Iris pigment epithelial cell (primary cell): ENCODE measurements at places on chromosomes 1 and 21.

DNA sequence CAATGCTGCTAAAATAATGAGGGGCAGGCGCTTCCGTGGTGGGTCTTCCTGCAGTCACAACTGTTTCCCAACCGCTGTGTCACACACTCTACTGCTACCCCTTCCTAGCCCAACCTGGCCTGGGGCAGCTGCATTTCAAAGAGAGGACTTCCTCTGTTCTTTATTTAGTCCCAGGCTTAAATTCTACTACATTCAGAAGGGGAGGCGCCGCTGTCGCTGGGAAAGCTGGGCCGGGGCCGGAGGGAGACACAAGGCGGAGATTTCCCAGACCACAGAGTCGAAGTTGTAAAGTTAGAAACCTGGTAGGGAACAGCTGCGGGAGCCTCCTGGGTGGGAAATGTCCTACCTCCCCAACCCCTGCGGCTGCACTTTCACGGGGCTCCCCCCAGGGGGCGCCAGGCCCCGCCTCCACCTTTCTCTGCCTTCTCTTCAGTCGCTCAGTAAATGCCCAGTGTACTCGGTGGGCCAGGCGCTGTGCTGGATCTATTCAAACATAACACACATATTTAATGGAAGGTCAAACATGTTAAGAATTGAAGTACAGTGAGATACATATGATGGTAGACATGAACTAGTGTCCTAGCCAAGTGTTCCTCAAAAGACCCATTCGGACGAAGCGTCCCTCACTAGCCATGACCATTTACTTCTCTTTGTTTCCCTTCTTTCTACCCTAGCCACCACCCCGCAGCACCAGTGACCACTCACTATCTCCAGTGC is 23.1 kb downstream of the DYRK3 start:
- no peak for DNase-seq

DNA sequence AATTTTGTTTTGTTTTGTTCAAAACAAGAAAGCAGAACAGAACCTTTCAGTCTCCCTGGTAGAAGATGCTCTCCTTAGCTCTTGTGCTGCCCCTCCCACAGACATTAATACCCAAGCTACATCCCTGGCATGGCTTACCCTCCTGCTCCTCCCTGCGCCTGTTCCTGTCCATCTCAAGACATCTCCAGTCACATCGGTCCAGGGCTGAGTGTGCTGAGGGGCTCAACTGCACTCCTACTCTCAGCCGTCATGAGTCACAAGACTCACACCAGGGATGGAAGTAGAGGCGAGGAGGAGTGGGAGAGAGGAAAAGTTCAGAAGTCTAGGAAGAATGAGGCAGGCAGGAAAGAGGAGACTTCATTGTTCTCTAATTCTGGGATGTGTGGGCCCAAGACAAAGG is 9.2 kb upstream of the TACSTD2 start:
- peak; percentile 27 for DNase-seq

DNA sequence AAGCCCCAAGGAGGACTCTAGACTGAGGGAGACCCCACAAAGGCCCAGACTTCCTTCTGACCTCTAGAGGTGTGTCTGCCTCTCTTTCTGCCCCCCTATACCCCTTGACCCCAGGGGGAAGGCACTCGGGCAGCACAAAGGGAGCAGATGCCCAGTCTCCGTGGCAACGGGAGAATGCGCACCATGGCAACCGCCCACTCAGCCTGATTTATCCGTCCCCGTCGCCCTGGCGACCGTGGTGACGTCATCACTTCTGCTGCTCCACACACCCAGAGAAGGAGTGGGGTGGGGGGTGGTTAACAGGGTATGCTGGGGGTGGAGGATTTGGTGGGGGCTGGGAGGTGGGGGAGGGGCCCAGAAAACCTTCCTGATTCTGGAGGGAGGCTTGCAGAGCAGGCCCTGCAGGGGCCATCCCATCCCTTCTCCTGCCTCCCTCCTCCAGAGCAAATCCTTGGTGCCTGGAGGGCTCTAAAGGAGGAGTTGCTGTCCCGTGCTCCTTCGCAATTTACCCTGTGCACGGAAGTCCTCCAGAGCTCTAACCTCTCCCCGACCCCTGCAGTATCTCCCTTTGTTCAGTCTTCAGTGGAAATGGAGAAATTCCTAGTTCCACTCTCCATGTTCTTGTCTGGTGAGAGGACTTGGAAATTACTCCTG is 6.3 kb downstream of the CELF3 start:
- peak; percentile 52 for DNase-seq

- peak; percentile 11 for DNase-seq
Observed at GRCh38 chr1:207910591-207911354, at the start of gene CD34. CD34 (minus strand) TSS chr1:207911125; CDS start chr1:207911080, 45 bp downstream.

GRCh38 chr21:37356706-37357105 is 9.9 kb upstream of the DYRK1A start:
- DNase-seq: no peak

DNA sequence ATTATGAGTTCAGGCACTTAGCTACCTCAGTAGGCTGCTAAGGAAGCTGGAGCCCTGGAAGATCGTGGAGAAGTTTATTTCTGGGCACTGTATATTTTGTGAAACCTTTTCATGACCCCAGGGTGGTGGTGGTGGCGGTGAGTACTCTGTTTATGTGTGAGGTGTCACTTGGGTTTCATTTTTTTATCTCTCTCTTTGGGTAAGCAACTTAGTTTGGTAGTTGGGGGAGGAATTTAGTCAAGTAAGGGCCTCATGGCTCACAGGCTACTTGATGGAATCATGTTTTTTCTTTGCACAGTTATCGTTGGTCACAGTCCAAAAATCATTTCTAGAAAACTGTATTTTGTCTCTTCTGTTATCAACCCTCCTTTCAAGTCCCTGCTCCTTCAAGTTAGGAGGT is 33.9 kb downstream of the C1orf141 start:
- DNase-seq: no peak

- DNase-seq: no peak
Observed at GRCh38 chr1:4599521-4599920, 54.9 kb upstream of the AJAP1 start.

DNA sequence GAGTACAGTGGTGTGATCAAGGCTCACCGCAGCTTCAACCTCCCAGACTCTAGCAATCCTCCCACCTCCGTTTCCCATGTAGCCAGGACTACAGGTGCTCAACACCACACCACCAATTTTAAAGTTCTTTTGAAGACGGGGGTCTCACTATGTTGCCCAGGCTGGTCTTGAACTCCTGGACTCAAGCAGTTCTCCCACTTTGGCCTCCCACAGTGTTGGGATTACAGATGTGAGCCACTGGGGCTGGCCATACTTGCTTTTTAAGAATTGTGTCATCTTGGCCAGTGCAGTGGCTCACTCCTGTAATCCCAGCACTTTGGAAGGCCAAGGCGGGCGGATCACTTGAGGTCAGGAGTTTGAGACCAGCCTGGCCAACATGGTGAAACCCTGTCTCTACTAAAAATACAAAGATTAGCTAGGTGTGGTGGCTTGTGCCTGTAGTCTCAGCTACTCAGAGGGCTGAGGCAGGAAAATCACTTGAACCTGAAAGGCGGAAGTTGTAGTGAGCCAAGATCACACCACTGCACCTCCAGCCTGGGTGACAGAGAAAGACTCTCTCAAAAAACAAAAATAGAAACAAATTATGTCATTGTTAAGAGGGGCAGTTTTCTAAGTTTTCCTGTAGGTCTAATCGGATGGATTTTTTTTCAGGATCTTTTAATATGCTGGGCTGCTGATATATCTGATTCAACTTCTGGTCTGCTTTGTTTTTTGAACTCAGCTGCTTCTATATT is 18.7 kb downstream of the AK4 start:
- no peak for DNase-seq

GRCh38 chr1:33277488-33278084 is 21.3 kb downstream of the ZNF362 start:
- DNase-seq: no peak

DNA sequence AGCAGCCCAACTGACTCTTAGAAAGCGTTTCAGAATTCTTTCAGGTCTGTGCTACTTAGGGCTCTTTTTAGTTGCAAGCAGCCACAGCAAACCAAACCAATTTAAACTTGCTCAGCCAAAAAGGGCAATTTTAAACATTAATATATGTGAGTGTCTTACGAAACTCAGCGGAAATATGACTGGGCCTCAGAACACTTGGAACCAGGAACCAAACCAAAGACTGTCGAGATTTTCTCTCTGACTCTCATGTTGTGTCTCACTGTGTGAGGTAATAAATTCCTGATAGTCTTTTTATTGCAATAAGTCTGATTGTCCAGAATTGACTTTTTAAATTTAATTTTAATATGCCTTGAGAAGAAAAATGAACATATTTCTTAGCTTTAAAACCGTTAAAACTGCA is 122.3 kb downstream of the SYF2 start:
- DNase-seq: no peak

- peak; percentile 60 for DNase-seq
Observed at GRCh38 chr1:234065794-234066447, 161.4 kb downstream of the SLC35F3 start.

DNA sequence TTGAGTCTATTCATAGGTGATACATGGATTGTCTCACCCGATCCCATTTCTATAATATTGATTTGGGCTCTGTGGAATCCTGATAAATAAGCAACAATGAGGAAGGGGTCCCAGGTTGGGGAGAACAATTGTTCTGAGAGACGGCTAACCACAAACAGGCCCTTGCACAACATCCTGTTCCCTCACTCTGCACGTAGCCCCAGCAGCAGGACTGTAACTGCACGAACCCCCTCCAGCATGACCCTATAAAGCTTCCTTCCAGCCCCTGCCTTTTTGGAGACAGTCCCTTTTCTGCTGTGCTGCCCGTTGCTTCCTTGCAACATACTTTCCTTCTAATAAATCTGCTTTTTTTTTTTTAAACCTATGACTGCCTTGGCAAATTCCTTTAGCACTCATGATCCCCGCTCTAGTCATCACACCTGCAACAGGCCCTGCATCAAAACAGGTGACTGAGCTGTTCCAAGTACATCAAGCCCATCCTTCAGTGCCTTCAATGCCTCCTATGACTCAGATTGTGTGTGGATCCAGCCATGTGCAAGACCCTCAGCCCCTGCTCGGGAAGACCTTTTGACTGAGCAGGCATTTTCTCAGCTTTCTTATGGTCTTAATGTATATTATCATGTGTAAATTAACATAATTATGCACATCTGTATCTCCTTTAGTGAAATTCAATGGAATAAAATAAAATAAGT is 63.7 kb upstream of the B3GALNT2 start:
- peak; percentile 11 for DNase-seq

DNA sequence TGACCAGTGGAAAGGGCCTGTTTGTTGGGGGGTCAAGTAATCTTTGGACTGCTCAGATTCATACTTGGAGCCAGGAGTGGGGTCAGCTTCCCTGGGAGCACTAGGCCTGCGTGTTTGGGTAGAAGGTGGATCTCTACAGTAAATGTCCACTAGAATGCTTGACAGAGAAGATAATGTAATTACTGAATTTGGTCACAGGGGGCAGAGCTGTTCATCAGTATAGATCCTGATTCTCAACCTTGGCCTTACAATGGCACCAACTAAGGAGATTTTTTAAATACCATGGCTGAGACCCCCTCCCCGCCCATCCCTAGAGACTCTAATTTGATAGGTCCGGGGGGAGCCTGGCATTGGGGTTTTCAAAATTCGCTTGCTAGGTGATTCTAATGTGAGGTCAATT is 217.5 kb upstream of the PLXNA2 start:
- DNase-seq: no peak

DNA sequence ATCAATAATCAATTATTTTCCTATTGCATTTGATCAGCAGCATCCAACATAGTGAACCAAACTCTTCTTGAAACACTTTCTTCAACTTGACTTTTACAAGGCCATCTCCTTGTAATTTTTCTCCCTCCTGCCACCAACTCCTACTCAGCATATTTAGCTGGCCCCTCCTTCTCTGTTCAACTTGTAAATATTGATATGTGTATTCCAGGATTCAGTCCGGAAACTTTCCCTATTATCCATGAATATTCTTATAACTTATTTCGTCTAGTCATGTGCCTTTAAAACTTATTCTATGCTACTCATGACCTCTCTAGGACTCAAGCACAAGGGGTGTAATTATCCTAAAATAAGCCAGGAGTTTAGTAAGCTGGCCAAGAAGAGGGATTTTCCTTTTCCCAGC is 52.9 kb downstream of the ZNF697 start:
- no peak for DNase-seq

DNA sequence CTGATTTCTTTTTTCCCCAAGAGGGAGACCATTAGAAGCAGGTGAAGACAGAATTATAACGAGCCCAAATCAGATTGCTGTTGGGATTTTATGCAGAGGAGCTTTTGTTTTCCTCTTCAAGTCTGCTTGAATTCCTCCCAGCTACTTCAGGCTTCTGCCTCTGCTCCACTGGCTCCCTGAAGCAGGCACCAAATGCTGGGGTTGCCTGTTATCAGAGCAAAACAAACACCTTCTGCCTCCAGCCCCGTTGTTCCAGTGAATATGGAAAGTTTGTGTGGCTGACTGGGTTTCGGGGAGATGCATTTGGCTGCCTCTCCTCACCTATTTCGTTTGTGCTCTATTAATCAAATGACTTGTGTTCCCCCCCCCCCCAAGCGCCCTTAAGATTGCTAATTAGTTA is 209.2 kb downstream of the URB2 start:
- no peak for DNase-seq

GRCh38 chr1:57926025-57926552 is 502.2 kb upstream of the DAB1 start:
- no peak for DNase-seq

- DNase-seq: no peak
Observed at GRCh38 chr21:31398574-31398973, 54.5 kb upstream of the TIAM1 start.

GRCh38 chr1:241976229-241976628 is 18.7 kb downstream of the BECN2 start:
- no peak for DNase-seq

- no peak for DNase-seq
Observed at GRCh38 chr1:14871218-14871970, 272.9 kb downstream of the KAZN start.

DNA sequence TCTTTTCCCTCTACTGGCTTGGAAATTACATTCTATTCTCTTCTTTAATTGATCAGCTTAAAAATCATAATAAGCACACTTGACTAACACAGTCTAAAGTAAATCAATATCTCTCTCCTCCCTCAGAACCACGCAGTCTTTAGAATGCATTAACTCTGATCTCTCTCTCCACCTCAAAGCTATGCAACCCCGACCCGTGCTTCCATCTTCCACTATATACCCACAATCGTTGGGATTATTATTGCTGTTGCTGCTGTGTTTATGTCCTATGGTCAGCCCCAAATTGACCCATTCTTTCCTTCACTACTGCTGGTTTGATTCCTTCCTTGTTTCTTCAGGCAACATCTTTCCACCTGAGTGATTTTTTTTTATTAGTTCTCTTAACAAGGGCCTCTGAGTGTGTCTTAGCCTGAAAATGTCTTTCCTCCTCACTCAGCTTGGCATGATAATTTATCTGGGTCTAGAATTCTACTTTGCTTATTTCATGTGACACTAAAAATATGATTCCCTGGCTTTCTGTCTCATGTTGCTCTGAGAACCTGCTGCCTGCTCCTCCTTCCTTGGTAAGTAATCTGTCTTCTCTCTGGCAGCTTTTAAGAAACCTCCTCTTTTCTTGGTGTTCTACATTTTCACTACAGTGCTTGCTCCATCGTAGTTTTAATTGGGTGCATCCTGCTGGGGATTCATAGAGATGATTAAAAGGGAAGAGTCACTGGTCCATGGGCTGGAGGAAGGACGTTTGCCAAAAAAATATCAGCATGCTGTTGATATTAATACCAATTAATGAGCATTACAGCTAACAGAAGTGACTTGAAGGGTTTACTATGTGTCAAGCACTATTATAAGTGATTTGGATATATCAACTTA is 472.2 kb downstream of the MATN1 start:
- no peak for DNase-seq
